ENCODE measurements at places on chromosomes 1 and 21.

GRCh38 chr1:12001249-12001917 lies 17.9 kb upstream of the MIIP start:
- no peak for DNase-seq

DNA sequence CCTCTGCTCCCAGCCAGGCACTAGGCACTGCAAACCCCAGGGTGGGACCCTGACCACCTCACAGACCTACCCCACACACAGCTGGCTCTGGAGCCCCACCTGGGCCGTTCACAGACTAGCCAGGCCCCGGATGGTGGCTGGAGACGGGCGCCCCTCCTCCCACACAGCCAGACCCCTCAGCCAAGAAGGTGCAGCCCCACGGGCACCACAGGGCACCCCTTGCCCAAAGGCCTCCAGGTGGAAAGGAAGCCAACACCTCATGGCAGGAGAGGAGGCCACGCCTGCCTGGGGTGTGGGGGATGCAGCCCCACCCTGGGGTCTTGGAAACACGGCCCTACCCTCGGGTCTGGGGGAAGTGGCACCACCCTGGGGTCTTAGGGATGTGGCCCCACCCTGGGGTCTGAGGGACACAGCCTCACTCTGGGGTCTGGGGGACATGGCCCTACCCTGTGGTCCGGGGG lies 44.6 kb downstream of the WNT9A start:
- no peak for DNase-seq

- no peak for DNase-seq
These were observed 7.1 kb downstream of the ZC3H12A start for GRCh38 chr1:37481289-37482003.

GRCh38 chr1:65260851-65261473 lies 48.4 kb upstream of the DNAJC6 start:
- no peak for DNase-seq

DNA sequence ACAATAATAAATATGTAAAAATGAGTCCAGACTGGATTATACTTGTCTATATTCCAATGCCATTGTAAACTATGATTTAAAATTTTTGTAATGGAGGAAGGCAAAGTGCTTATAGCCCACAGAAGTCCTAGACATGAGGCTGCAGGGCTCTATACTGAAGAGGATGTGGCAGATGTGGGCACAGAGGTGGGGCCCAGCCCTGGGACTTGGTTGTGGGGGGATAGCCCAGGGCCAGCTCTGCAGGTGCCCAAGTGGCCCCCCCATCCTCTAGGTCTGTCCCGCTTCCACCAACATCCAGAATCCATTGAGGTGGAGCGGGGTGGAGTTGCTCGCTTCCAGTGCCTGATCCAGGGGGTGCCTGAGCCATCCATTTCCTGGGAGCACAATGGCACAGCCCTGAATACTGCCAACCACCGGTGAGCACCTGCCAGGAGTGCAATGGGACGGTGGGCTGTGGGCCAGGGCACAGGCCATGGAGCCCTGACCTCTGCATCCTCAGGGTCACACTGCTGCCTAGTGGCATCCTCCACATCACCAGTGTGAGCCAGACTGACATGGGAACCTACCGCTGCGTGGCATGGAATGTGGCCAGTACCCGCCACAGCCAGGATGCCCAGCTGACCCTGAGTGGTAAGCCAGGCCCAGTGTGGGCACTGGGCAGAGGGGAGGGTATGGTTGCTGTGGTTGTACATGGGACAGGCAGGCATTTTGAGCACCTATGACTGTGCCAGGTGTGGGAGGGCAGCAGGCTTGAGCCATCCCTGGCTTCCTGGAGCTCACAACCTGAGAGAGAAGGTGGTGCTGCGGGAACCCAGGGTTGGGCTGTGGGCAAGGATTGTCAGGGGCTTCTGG lies 21.0 kb downstream of the SLC27A3 start:
- DNase-seq, result no peak

DNA sequence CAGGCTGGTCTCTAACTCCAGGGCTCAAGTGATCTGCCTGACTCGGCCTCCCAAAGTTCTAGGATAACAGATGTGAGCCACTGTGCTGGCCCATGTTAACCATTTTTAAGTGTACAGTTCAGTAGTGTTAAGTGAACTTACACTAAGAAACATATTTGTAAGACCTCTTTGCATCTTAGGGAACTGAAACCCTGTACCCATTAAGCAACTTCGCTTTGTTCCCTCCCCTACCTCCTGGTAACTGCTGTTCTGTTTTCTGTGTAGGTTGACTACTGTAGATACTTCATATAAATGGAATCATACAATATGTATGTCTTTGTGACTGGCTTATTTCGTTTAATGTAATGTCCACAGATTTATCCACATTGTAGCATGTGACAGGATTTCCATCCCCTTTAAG lies 11.0 kb downstream of the NUDC start:
- DNase-seq, result no peak

- DNase-seq, result no peak
These were observed 2.4 kb upstream of the ZRANB2 start for GRCh38 chr1:71083271-71083670.

DNA sequence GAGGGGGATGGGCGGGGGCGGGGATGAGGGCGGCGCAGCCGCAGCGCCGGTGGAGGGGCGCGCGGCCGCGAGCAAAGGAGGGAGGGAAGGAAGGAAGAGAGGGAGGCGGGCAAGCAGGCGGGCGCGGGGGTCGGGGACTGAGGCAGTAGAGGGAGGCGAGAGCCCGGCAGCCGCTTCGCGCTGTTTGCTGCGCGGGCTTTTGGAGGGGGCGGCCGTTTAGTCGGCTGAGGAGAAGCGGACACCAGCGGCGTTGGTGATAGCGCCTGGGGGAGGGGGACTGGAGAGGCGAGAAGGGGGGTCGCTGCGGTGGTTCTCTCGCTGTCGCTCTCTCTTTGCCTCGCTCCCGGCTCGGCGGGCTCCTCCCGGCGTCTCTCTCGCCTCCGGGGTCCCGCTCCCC lies at the start of gene HS2ST1:
Gene HS2ST1 (plus strand): TSS at position 35 of the 397 bp plus-strand sequence.
- DNase-seq, result no peak

DNA sequence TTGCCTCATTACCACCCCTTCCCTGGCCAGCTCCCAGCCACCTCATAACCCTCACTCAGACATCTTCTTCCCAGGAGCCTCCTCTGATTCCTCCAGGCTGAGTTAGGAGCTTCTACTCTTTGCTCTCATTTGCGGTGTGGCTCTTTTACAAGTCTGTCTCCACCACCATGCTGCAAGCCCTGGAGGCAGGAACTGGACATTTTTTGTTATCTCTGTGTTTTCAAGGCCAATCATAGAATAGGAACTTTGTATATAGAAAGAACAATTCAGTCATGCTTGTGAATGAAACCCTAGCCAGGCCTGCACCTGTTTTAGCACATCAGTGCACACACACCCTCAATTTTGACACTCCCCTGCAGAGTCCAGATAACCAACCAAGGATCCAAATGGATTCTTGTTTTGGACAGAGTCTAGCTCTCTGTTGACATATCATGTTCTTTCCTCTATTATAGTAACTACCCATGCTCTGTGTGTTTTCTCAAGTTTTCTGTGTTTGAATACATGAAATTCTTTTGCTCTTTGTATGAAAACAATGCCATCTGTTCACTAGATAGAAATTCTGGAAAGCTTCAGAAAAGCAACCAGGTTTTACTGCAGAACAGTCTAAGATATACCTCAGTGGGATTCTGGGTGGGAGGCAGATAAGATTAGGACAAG lies 60.9 kb upstream of the ZNF648 start:
- no peak for DNase-seq

DNA sequence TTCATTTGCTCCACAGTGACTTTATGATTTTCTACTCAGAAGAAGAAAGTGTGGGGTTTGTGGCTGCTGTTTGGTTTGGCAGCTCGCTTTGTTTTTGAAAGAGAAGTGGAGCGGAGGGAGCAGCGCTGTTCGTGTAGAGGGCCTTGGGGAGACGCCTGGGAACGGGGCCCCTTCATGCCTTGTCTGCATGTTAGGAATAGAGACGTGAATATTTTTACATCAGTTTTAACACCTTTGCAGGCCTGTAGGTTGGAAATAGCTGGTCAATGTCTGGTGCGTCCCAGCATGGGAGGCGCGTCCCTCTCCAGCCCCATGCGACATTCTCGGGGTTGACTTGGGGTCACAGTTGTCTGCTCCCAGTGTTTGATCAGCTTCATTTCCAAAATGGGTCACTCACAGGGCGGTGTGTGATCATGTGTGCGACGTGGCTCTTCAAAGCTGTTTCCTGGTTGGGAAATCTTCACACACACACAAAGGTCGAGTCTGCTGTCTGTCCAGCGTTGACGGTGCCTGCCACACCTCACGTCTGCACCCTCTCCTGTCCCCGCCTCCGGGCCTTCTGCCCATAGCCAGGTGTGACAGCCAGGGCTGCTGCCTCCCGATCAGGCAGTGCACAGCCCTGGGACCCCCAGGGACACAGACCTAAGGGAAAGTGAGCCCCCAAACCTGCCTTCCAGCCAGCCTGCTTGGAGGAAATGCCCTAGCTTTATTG lies 149.2 kb downstream of the PSMG1 start:
- no peak for DNase-seq

Measured in stimulated activated CD8-positive, alpha-beta memory T cell treated with anti-CD3 and anti-CD28 coated beads, Interleukin-7, amount 100 ng/mL, for 1 hour (primary cell).